ENCODE measurements at places on chromosomes 1 and 21. TPM values are rescaled to one million over a fixed set of nuclear protein-coding genes. Genes with fewer than 3 reads are reported as not detected.

DNA sequence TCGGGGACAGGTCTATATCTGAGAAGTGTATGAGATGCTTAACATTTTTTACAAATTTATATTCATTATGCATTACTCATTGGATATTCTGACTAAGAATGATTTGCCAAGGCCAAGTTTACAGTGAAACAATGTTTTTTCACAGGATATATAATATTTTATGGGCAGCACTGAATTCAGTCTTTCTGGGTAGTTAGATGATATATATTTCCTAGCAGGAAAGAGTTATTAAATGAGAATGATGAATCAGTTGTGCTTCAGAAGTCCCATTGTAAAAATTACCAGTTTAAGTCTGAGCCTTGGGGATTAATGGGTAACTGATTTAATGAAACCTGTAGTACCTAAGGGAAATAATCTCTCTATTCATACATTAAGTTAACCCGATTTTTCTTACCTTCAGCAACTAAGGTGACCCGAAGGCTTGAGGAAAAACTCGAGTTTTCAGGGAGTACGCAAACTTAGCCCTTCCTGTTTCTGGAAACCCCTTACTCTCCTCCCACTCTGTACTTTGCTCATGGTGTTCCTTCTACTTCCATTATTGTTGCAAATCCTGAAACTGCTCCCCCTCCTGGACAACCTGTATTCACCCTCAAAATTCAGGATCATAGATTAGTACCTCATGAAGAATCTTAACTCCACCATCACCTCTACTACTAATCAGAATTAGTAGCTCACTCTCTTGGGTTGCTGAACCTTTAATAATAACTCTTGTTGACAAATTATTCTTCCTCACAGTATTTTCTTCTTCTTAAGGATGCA lies 135.1 kb downstream of the AK5 start:
- DNase-seq = peak; percentile 14

RSPH1 gene
- polyA plus RNA-seq = not detected

- no peak for DNase-seq
These were observed 133.5 kb downstream of the UCK2 start for GRCh38 chr1:165960881-165961280.

ADAMTSL4 gene
- 16.4 TPM for polyA plus RNA-seq

SPTA1 gene
- polyA plus RNA-seq = not detected

DNA sequence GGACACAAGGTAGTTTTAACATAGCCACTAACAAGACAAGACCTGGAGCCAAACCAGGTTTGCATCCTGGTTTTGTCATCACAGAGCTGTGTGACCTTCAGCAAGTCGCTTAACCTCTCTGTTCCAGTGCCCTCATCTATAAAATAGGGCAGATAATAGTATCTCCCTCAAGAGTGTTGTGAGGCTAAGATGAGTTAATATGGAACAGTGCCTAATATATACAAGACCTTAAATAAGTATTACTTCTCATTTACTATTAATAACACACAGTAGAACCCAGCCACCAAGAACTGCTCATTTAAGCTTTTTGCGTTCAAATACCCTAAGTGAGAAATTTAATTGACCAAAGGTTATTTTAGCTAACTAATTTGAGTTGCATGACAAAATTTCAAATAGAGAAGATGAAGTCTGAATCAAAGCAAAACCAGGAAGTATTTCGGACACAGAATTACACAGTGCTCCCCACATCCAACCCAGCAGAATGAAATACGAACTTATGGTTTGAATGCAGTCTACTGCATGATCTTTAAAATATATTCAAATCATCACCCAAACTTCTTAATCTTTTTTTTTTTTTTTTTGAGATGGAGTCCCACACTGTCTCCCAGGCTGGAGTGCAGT lies 123.9 kb upstream of the KRTAP19-8 start:
- no peak for DNase-seq

DNA sequence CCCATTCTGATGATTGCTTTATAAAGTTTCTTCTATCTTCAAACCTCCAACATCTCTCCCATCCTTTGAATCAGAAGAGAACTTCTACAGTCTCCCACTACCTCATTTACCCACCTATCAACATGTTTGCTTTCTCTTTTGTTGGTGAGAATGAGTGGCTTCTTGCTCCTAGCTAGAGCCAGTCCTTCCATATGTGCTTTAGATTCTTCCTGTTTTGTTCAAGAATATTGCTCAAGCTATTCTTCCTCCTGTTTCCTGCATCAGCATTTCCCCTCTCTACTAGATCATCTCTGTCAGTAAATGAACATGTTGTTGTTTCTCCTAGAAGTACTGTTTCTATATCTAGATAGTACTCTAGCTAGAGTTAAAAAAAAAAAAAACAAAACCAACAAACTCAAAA lies 6.3 kb downstream of the ATF6 start:
- no peak for DNase-seq

TGFB2 gene
- 0.07 TPM for polyA plus RNA-seq

- DNase-seq = no peak
These were observed 50.8 kb upstream of the ACTRT2 start for GRCh38 chr1:2970311-2971071.

DNA sequence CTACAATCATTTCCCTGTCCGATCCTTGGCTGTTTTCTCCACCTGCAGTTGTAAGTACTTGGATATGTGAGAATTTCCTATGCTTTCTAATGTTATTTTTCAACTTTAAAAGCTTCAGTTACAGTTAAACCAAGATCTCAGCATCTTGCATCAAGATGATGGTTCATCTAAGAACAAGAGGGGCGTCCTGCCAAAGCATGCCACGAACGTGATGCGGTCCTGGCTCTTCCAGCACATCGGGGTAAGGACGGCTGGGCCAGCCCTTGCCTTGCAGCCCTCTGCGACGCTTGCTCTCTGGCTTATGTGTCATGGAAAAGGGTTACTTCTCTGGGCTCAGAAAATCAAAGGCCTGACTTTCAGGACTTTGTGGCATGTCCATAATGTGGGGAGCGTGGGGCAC lies 46.8 kb downstream of the PKNOX1 start:
- no peak for DNase-seq

- no peak for DNase-seq
These were observed 99.5 kb downstream of the CC2D1B start for GRCh38 chr1:52266507-52266906.

GSTM1 gene
- 0.55 TPM for polyA plus RNA-seq

BACE2 gene
- 0.11 TPM for polyA plus RNA-seq

GNAT2 gene
- not detected for polyA plus RNA-seq

LENEP gene
- polyA plus RNA-seq = not detected

DNA sequence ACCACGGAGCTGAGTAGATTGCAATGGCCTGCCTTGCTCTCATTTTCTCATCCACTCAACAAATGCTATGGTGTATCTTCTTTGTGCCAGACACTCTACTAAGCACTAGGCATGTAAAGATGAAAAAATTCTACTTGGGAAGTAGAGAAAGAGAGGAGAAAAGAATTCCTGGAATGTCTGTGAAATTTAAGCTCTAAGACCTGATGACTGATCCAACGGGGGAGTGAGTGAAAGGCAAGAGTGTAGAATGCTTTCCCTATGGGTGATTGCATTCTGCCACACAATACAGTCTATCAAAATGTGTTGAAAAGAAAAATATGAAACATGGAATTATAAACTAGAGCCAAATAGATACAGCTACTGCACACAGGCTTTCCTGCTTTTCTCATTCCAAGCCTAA lies 82.3 kb downstream of the CYYR1 start:
- DNase-seq = no peak

DNA sequence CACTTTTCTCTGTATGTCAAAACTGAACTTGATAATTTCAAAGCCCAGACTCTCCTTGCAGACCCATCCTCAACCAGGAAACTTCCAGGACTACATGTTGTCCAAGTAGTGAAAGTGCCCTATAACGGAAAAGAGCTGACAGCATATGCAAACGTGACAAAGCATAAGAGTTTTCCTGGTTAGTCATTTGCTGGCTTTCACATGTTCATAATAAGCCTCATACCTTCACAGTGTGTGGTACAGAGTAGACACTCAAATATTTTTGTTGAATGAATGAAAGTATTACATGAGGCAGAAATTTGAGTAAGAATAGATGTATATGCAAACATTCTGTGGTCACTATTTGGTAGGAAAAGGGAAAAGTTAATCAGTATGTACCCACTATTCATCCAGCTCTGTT lies 473.3 kb downstream of the MRPL39 start:
- no peak for DNase-seq

- DNase-seq = no peak
These were observed 97.1 kb upstream of the ESRRG start for GRCh38 chr1:216820345-216820744.

HMCN1 gene
- 0.03 TPM for polyA plus RNA-seq

GRCh38 chr1:231512147-231512698 lies 16.2 kb upstream of the TSNAX start:
- DNase-seq = peak; percentile 91

TEKT2 gene
- 0.24 TPM for polyA plus RNA-seq

OR2T29 gene
- not detected for polyA plus RNA-seq

DNA sequence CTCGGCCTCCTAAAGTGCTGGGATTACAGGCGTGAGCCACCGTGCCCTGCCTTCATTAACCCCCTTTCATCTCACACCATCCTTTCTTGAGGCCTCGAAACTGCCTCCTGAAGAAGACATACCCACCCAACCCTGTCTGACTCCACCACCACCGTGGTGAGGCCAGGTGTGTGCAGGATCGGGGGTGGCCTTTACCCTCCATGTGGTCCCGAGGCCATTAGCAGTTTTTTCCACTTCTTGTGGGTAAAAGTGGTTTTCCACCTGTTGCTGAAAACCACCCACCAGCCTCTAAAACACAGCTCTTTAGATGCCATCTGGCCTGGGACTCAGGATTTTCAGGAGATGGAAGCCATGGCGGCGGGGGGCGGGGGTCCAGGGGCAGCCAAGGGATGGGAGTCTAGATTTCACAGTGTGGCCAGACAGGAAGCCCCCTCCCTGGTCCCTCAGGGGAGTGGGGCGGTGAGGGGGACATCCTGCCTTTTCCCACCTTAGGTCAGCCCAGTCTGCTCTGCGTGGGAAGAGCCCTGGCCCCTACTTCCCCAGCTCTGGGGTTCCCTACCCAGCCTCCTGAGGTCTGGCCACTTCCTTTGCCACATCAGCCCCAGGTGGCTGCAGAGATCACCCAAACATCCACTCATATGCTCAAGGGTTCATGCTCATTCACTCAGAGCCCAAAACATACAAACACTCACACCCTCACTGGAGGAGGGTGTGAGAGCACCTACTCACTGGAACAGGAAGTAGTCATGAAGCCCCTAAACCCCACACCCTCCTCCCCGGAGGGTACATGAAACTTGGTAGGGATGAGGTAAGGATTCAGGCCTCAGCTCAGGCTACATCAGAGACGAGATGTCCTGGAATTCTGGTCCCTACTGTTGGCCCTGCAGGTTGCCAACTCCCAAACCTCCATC lies 2.3 kb downstream of the FGR start:
- DNase-seq = no peak

DNA sequence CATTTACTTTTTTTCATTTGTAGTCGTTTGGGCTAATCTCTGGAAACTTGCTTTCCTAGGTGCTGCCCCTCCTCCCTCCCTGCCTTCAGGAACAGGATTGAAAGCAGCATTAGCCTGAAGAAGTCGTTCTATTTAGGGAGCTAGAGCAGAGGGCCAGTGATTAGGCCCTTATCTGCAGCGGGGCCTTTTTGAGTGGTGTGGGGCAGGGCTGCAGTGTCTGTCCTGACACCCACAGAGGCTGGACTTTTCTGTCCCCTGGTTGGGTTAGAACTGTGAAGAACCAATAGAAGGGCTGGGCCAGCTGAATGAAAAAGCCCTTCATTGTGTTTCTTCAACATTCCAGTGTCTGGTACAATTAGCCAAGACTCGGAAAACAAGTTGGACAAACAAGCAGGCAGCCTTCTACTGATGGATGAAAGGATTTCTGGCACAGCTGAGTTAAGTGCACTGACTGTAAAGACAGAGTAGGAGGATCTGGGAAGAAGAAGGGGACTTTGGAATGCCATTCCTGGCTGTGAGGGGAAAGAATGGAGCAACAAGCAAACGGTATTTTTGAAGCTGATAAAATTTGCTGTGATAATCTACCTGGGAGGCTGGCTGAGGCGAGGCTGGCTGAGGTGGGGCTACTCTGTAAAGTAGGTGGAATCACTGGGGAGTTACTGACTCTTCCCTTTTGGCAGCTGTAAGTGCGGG lies 9.7 kb downstream of the MACF1 start:
- DNase-seq = peak; percentile 99

- no peak for DNase-seq
These were observed 11.3 kb downstream of the RPAP2 start for GRCh38 chr1:92310185-92310597.

DNA sequence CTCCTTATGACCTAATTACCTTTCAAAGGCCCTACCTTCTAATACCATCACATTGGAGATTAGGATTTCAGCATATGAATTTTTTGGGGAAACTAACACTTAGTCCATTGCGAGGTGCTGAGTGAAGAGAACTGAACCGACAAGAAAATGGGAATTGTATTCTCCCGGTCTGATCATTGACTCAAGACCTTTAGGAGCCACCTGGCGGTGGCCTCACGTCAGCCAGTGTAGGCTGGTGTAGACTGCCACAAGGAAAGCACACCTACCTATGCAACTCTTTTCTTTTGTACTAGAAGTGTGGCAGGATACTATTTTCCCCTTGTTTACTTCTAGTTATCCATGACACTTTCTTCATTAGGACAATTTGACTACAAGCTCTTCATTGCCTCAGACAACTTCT lies 333.5 kb upstream of the B3GALT2 start:
- DNase-seq = peak; percentile 31

DNA sequence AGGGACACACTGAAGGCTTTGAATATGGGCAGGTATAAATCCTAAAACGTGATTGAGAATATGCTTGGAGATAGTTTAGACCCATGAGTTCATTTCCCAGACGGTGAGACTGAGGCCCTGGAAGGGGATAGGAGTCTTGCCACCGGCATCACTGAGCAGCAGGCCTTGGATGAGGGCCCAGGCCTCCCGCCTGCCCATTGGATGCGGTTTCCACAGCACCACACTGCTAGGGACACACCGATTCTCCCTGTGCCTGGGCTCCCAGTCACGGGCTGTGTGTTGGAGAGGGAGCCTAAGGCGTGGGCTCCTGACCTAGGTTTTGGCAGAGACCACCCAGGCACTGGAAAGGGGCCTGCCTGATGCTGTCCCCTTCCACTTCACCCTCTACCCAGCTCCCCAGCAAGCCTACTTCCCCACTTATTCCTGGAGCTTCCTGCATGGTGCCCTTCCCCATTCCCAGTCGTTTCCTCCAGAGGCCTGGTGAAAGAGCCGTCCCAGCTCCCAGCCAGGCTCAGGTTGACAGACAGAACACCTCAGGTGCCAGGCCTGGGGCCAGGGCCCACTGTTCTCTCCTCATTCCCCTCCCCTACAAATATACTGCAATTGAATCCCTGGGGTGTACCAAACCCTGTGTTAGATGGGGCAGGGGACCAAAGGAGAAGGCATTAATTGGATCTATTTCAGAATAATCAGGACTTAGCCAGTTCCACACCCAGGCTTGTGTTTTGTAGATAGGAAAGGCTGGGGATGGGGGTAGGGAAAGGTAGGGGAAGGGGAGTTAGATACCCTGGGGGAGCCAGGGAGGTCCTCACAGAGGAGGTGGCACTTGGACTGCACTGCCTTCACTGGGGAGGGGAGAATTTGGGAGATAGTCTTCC lies 3.4 kb downstream of the FOXO6 start:
- DNase-seq = no peak

EPRS1 gene
- polyA plus RNA-seq = 67.5 TPM

- DNase-seq = peak; percentile 61
These were observed 9.2 kb downstream of the FCMR start for GRCh38 chr1:206912445-206913095.

GRCh38 chr1:55718758-55719671 lies 503.9 kb upstream of the USP24 start:
- DNase-seq = peak; percentile 73

ANGPTL3 gene
- 1.3 TPM for polyA plus RNA-seq

GPR3 gene
- 2.6 TPM for polyA plus RNA-seq

Measured in HepG2 (cell line).